Stimulated activated CD8-positive, alpha-beta memory T cell treated with anti-CD3 and anti-CD28 coated beads, Interleukin-7, amount 100 ng/mL, for 24 hours (primary cell): ENCODE measurements at places on chromosomes 7 and 10.

DNA sequence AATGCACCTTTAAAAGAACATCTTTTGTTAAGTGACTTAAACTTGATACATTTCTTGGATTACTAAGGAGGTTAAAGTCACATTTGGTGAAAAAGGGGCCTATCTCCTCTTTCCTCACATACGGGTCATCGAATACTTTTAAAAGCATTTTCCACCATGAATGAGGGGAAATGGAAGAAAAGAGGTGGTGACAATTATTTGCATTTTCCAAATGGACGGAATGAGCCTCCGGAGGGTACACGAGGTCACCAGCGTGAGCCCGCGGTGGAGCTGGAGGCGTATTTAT lies 1.0 kb upstream of the BMPR1A start:
- no peak for DNase-seq

DNA sequence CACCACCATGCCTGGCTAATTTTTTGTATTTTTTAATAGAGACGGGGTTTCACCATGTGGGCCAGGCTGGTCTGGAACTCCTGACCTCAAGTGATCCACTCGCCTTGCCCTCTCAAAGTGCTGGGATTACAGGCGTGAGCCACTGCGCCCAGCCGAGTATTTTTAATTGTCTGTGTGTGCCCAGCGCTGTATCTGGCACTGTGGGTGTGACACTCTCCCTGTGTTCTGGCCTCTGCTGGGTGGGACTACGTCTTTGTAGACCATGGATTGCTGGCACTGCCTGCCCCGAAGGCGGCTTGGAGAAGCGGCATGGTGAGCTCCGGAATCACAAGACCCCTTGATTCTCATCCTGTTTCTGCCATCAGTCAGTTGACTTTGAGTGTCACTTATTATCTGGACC lies 136.2 kb downstream of the CDH23 start:
- no peak for DNase-seq

GRCh38 chr7:17027143-17027788 lies 145.5 kb upstream of the AGR3 start:
- no peak for DNase-seq

GRCh38 chr7:25392588-25393338 lies 164.5 kb upstream of the NPVF start:
- no peak for DNase-seq

GRCh38 chr7:25118048-25118753 lies 6.9 kb downstream of the CYCS start:
- no peak for DNase-seq

DNA sequence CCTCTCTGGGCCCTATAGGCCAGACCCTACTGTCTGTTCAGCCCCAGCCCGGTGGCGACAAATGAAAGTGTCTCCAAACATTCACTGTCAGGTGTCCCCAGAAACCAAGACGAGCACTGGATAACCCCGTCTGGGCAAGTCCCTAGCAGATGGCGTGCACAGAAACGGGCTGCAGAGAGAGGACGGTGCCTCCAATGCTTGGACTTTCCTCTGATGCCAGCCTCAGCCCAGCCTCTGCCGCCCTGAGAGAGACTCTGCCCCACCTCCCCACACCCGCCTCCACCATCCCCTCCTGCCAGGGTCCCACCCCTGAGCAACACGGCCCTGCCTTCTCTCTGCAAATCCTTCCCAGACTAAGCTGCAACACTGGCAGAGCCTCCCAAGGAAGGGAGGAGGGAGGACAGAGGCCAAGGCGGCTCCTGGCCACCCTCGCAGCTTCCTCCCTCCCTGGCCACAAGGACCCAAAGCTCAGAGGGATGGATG lies 7.4 kb upstream of the LFNG start:
- no peak for DNase-seq

- DNase-seq: no peak
Measured at GRCh38 chr7:54615-55014, 137.8 kb upstream of the FAM20C start.

GRCh38 chr7:17026269-17026668 lies 144.5 kb upstream of the AGR3 start:
- DNase-seq: no peak

DNA sequence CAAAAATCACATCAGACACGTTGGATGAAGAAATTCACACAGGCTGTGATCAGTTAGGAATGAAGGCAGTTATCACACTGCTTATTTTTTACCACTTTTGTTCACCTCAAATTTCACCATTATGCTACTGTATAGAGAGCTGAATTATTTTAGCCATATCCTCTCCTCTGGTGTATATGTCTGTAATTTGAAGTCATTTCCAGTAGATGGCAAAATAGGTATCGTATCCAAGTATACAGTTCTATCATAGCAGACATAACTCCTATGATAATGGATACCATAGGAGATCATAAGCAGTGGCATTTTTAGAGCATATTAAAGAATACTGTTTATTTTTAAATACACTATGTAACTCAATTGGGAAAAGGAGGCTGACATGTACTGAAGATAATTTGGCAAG lies 909.7 kb downstream of the DNAJB9 start:
- DNase-seq: no peak
